ENCODE measurements at places on chromosomes 2 and 18.

GRCh38 chr2:151729837-151730236 is 4.4 kb downstream of the NEB start:
- no peak for DNase-seq

- no peak for DNase-seq
Measured at GRCh38 chr18:13397504-13398163, 179.1 kb downstream of the LDLRAD4 start.

DNA sequence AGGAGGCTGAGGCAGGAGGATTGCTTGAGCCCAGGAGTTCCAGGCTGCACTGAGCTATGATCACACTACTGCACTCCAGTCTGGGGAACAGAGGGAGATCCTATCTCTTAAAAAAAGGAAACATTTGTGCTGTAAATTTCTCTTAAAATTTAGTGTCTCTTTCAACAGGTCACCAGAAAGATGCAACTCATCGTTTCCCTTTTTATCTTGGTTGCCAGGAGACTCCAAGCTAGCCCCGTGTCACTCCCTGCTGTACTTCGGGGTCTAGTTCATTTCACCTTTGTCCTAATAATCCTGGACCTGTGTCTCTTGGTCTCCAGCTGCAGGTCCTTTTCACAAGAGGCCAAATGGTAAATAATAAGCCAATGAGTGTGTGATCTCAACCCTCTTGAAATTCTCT is 7.1 kb downstream of the HS1BP3 start:
- DNase-seq = no peak

GRCh38 chr2:192347542-192347941 is 152.8 kb upstream of the TMEFF2 start:
- no peak for DNase-seq

DNA sequence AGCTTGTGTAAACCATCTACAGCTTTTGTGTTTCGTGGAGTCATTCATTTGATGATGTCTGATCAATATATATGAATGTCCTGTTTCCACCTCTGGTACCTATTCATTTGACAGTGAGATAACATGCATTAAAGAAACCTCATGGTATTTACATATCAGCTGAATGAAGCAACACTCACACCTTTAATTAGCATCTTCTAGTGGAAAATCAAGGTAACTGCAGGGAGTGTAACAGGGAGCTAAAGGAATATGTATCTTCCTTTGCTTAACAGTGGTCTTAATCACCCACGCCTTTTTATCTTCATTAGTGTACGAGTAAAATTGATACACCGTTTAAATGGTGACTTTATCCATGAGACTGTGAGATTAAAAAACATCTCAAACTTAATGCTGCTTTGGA is 15.6 kb downstream of the SLC39A10 start:
- no peak for DNase-seq

GRCh38 chr2:25651782-25652455 is 21.5 kb downstream of the DTNB start:
- no peak for DNase-seq

DNA sequence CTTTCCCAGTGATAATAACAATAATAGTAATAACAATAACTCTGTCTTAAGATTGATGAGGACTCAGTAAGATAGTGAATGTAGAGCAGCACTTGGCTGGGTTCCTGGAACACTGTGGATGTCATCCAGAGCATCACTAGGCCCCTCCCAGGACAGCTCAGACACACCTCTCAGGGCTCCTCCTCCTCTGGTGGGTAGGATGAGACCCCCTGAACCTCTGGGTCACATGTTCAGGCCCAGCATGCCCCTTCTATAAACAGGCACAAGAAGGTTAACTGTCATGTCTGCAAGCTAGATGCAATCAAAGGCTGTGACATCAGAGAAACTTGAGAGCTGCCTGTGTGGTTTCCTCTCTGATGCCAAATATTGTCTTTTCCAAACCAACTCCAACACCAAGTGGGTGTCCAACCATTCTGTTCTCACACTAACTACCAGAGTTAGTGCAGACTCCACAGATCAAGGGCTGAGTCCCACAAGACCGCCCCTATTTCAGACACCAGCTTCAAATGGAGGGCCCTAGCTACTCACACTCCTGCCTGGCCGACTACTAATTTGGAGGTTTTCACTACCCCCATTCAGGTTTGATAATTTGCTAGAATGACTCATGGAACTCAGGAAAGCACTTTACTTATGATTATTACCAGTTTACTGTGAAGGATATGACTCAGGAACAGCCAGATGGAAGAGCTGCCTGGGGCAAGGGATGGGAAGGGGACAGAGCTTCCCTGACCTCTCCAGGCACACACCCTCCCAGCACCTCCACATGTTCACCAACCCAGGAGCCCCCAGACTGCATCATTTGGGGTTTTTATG is 46.4 kb upstream of the BZW1 start:
- DNase-seq = no peak

GRCh38 chr2:158912112-158912511 is 56.3 kb upstream of the TANC1 start:
- no peak for DNase-seq

DNA sequence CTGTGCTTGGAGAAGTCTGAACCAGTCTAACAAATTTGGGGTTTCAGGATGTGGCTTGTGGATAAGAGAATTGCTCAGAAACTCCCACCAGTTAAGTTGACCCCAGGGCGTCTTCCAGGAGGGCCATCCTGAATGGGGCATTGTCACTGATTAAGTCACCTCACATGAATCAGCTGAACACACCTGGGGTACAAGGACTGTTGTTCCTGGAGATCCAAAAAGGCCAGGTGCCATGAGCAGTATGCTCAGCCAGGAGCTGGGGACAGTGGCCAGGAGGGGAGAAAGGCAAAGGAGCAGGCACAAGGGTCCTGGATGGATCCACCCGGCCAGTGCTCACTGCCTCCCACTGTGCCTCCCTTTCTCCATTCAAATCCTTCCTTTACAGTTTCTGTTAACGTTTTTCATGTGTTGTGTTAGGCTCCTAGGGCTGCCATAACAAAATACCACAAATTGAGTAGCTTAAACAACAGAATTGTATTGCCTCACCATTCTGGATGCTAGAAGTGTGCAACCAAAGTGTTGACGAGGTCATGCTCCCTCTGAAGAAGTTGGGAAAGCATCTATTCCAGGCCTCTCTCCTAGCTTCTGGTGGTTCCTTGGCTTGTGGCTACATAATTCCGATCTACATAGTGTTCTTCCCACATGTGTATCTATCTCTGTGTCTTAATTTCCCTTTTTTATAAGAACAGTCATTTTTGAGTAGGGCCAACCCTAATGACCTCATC is 33.4 kb downstream of the TRABD2A start:
- no peak for DNase-seq

DNA sequence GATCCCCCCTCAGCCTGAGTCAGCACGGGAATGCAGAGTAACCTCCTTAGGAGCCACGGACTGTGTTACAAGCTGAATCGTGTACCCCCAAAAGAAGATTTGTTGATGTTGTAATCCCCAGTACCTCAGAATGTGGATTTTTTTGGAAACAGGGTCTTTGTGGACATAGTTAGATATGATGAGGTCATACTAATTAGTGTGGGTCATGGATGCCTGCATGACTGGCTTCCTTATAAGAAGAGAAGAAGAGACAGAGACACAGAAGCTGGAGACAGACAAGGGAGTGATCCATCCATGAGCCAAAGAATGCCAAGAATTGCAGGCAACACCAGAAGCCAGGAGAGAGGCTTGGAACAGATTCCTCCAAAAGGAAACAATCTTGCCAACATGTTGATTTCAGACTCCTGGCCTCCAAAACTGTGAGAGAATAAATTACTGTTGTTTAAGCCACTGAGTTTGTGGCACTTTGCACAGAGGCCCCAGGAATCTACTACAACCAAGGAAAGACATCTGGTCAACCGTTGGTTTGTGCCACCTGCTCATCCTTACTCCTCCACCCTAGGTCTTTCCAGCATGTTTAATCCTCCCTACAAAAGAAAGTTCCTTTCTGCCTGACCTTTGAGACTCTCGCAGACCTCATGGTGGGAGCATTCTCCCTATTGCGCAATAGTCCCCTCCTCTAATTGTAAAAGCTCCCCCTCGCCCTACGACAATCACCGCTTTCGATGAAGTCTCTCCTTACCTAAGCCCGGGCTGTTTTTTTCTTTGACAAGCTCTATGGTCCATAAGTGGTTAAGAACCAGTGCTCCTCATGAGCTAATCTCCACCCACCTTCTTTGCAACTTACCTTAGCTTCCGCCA is 91.6 kb downstream of the DNER start:
- no peak for DNase-seq

GRCh38 chr18:59884351-59884750 is 15.4 kb upstream of the PMAIP1 start:
- no peak for DNase-seq

DNA sequence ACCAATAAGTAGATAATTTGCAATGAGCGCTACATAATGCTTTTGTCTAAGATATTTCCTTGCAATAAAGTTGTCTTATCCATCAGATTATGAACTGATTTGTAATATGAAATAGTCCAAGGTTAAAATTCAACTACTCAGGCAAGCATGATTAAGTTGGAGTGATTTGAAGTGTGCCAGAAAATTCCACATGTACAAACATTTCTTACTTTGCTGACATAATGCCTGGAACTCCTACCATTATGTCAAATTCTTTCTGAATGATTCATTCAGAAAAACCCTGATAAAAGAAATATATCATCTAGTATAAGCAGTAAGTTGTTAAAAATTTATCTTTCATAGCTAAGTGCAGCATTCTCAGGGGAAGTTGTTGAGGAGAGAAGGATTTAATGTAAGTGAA is 87.3 kb downstream of the CBLN2 start:
- DNase-seq = no peak

DNA sequence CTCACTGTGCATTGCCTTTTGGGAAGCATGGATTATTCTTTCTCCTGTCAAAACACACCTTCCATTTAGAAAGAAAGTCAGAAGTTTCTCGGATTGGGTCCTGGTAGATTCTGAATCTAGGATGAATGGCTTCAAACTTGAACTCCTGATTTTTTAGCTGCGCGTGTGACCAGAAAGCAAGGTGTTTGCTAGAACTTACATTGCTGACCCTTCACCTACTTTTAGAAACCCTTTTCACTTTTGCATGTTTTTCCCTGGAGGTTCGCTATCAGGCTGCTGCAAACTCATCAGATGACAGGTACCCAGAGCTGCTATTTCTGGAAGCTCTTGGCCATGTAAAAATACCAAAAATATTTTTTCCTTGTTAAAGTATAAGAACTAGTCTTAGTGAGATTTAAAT is 132.0 kb downstream of the QPCT start:
- no peak for DNase-seq

DNA sequence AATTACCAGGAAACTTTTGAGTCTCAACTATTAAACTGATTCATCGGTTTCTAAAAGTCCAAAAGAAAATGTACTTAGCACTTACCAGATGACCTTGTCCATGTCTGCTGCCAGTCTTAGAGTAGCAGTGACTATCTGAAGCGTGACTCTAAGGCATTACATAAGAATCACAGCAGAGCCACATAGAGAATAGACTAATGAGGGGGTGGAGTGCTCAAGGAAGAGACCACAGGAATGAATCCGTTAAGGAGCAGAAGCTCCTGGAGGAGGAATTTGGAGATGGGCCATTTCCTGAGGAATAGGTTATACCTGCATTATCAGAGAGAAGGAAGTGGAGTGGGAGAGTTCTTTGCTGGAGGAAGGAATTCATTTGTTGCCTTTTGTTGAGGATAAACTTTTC is 116.0 kb downstream of the MAP3K20 start:
- no peak for DNase-seq

GRCh38 chr2:219574484-219575311 is 2.6 kb downstream of the INHA start:
- DNase-seq = no peak

Data from GM10248 (cell line).